ENCODE measurements at places on chromosomes 4 and X. TPM values are rescaled to one million over a fixed set of nuclear protein-coding genes. Genes with fewer than 3 reads are reported as not detected.

- peaks cover 8% of the 10 kb centered on the region for H3K27me3 ChIP-seq
- H3K4me1 ChIP-seq, result no peaks in the 10 kb centered on the region
- H3K4me3 ChIP-seq, result no peak overlapping the region
- H3K27ac ChIP-seq, result no peak overlapping the region
- DNase-seq, result no peak
Measured at GRCh38 chrX:17826609-17827496, 34.2 kb downstream of the RAI2 start.

NSUN7 gene
- 2.4 TPM for total RNA-seq

TMEM144 gene
- 1.0 TPM for total RNA-seq

STARD8 gene
- 1.4 TPM for total RNA-seq

SSX2B gene
- total RNA-seq, result not detected

FAM9B gene
- total RNA-seq, result not detected

- no peaks in the 10 kb centered on the region for H3K4me1 ChIP-seq
- H3K27me3 ChIP-seq, result peaks cover 13% of the 10 kb centered on the region
- H3K36me3 ChIP-seq, result no peaks in the 10 kb centered on the region
- DNase-seq, result no peak
Measured at GRCh38 chr4:121633653-121634052, 63.1 kb downstream of the ANXA5 start.

- H3K36me3 ChIP-seq, result peaks cover 10% of the 10 kb centered on the region
- H3K4me3 ChIP-seq, result no peak overlapping the region
- no peaks in the 10 kb centered on the region for H3K27me3 ChIP-seq
- peaks cover 14% of the 10 kb centered on the region for H3K4me1 ChIP-seq
- no peak overlapping the region for H3K27ac ChIP-seq
Measured at GRCh38 chr4:182272151-182272550, 28.9 kb downstream of the TENM3 start.

DNA sequence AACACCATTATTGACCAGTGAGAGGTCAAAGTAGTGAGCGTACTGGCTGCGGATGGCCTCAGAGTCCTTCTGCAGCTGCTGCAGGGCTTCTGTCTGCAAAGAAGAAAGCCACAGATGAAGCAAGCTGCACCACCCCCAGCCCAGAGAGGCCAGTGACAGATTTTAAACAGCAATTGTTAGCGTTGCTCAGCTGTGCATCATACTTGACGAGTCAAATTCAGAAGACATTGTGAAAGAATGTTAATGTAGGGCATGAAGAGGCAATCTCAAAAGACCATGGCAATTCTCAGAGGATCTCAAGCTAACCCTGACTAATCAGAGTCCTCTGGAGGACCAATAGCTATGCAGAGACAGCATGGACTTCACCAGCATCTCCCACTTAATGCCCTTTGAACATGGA, 16.6 kb downstream of the DKC1 start:
- peaks cover 18% of the 10 kb centered on the region for H3K36me3 ChIP-seq
- H3K4me1 ChIP-seq, result no peaks in the 10 kb centered on the region
- no peak for DNase-seq
- no peak overlapping the region for H3K4me3 ChIP-seq

CTSO gene
- total RNA-seq, result 10.0 TPM

DNA sequence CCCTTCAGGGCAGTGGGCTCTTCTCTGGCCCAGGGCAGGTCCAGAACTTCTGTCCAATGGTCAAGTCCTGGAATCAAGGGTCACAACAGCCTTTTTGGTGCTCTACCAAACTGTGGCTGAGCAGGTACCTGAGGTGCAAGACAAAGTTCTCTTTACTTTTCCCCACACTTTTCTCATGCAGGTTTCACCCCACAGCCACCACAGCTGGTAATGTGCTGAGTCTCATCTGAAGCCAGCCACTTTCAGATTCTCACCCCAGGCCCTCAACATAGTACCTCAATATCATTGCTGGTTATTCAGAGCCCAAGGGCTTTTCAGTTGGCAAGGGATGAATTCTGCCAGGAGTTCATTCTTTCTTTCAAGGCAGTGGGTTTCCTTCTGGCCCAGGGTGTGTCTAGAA, 426.0 kb downstream of the TECRL start:
- H3K36me3 ChIP-seq, result no peaks in the 10 kb centered on the region
- no peaks in the 10 kb centered on the region for H3K4me1 ChIP-seq
- no peak overlapping the region for H3K4me3 ChIP-seq
- H3K27ac ChIP-seq, result no peak overlapping the region
- no peaks in the 10 kb centered on the region for H3K27me3 ChIP-seq
- DNase-seq, result no peak

SCOC gene
- total RNA-seq, result 43.9 TPM

DNA sequence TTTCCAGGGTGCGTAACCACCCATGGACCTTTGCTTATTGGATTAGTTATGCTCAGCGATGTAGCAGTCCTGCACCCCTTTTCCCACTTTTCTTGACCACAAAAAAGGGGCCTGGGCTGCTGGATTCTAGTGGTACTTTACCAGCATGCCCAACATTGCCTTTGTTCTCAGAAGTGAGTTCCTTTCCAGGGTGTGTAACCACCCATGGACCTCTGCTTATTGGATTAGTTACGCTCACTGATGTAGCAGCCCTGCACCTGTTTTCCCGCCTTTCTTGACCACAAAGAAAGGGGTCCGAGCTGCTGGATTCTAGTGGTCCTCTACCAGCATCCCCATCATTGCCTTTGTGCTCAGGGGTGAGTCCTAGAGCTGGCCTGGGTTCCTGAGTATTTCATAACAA, 138.2 kb downstream of the COX18 start:
- no peak overlapping the region for H3K27ac ChIP-seq
- H3K36me3 ChIP-seq, result no peaks in the 10 kb centered on the region
- no peak for DNase-seq
- H3K4me1 ChIP-seq, result no peaks in the 10 kb centered on the region

ETDA gene
- total RNA-seq, result not detected

H2AZ1 gene
- 198 TPM for total RNA-seq

GRCh38 chr4:72587334-72587733, 18.3 kb upstream of the ADAMTS3 start:
- no peaks in the 10 kb centered on the region for H3K36me3 ChIP-seq
- peaks cover 23% of the 10 kb centered on the region for H3K27me3 ChIP-seq
- H3K4me3 ChIP-seq, result no peak overlapping the region
- no peak for DNase-seq
- H3K27ac ChIP-seq, result no peak overlapping the region

MAGEB2 gene
- total RNA-seq, result not detected

PNMA6F gene
- not detected for total RNA-seq

- no peaks in the 10 kb centered on the region for H3K36me3 ChIP-seq
- H3K27me3 ChIP-seq, result peaks cover 10% of the 10 kb centered on the region
- peaks cover 2% of the 10 kb centered on the region for H3K4me1 ChIP-seq
- no peak overlapping the region for H3K4me3 ChIP-seq
Measured at GRCh38 chr4:108140328-108140727, 28.4 kb downstream of the LEF1 start.

DNA sequence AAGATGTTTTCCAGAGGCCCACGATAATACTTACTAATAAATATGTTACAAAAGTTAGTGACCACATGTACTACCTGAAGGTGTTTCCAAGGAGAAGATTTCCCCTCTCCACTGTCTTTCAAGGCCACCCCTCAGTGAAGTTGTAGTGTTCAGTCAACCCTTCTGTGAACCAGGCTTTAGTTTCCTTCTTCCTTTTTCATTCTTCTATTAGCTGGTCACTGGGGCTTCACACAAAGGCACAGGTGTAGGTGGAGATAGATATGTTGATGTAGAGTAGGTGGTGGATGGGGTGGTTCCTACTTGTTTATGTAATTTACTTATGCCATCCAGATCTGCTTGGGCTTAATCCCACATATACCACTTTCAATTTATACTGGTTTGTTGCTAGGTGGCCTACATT, 43.3 kb upstream of the ADAM29 start:
- peaks cover 3% of the 10 kb centered on the region for H3K4me1 ChIP-seq
- H3K27me3 ChIP-seq, result peaks cover 4% of the 10 kb centered on the region
- H3K36me3 ChIP-seq, result no peaks in the 10 kb centered on the region
- no peak overlapping the region for H3K27ac ChIP-seq

- no peaks in the 10 kb centered on the region for H3K36me3 ChIP-seq
- H3K27ac ChIP-seq, result peak overlapping the region; percentile 72
- no peak for DNase-seq
- peak overlapping the region; percentile 23 for H3K4me3 ChIP-seq
Measured at GRCh38 chr4:105088110-105088879, 58.4 kb upstream of the TET2 start.

PSMD10 gene
- total RNA-seq, result 80.1 TPM

NXT2 gene
- 13.2 TPM for total RNA-seq

- H3K27ac ChIP-seq, result no peak overlapping the region
- H3K36me3 ChIP-seq, result no peaks in the 10 kb centered on the region
- peaks cover 29% of the 10 kb centered on the region for H3K4me1 ChIP-seq
Measured at GRCh38 chr4:95059663-95060062, 301.9 kb downstream of the BMPR1B start.

AFF2 gene
- 0.89 TPM for total RNA-seq

KCND1 gene
- total RNA-seq, result 1.4 TPM

GRCh38 chr4:31351695-31352094, 631.5 kb downstream of the PCDH7 start:
- H3K36me3 ChIP-seq, result no peaks in the 10 kb centered on the region
- no peak overlapping the region for H3K4me3 ChIP-seq
- H3K27ac ChIP-seq, result no peak overlapping the region
- no peak for DNase-seq
- H3K4me1 ChIP-seq, result no peaks in the 10 kb centered on the region

DNA sequence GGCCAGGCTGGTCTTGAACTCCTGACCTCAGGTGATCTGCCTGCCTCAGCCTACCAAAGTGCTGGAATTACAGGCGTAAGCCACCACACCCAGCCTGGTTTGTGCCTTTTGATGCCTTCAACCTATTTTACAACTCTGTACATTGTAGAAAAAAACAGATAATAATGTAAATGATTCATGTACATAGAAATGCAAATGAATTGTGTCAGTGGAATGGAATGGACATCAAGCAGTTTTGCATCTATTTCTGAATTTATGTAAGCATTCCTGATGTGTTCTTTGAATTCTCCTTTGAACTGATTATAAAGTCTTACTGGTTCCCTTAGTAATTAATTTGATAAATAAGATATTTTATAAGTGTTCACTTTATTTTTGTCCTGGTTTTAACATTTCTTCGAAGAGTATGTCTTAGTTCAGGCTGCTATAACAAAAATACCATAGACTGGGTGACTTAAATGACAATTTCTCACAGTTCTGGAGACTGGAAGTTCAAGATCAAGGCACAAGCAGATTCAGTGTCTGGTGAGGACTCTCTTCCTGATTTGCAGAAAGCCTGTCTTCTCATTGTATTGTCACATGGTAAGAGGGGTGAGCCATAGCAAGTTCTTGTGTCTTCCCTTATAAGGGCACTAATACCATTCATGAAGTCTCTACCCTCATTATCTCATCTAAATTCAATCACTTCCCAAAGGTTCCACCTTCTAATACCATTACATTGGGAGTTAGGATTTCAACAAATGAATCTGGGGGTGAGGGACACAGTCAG, 162.2 kb upstream of the S100G start:
- no peaks in the 10 kb centered on the region for H3K27me3 ChIP-seq
- H3K27ac ChIP-seq, result no peak overlapping the region
- H3K4me3 ChIP-seq, result no peak overlapping the region
- H3K4me1 ChIP-seq, result peaks cover 25% of the 10 kb centered on the region

FREM3 gene
- total RNA-seq, result not detected

GRCh38 chr4:37896206-37896860, 5.4 kb downstream of the TBC1D1 start:
- no peak for DNase-seq
- H3K27ac ChIP-seq, result no peak overlapping the region
- no peak overlapping the region for H3K4me3 ChIP-seq
- no peaks in the 10 kb centered on the region for H3K36me3 ChIP-seq
- H3K27me3 ChIP-seq, result peaks cover 67% of the 10 kb centered on the region

SLC49A3 gene
- total RNA-seq, result 0.31 TPM

TRIM75 gene
- not detected for total RNA-seq

- peaks cover 2% of the 10 kb centered on the region for H3K36me3 ChIP-seq
- H3K27me3 ChIP-seq, result peaks cover 6% of the 10 kb centered on the region
- peak; percentile 90 for DNase-seq
- peak within 1 kb of the TSS; percentile 76 for H3K27ac ChIP-seq
- peaks cover 23% of the 10 kb centered on the region for H3K4me1 ChIP-seq
- H3K4me3 ChIP-seq, result peak within 1 kb of the TSS; percentile 88
Measured at GRCh38 chr4:74038425-74039314, at the start of gene CXCL3. CXCL3 (minus strand) TSS chr4:74038689; CDS start chr4:74038611, 78 bp downstream.

HTN1 gene
- not detected for total RNA-seq

- DNase-seq, result no peak
- H3K36me3 ChIP-seq, result no peaks in the 10 kb centered on the region
- no peak overlapping the region for H3K4me3 ChIP-seq
- H3K27ac ChIP-seq, result no peak overlapping the region
- H3K27me3 ChIP-seq, result no peaks in the 10 kb centered on the region
- no peaks in the 10 kb centered on the region for H3K4me1 ChIP-seq
Measured at GRCh38 chrX:48667509-48667908, 16.1 kb upstream of the WAS start.

CDKL2 gene
- 5.0 TPM for total RNA-seq

DNA sequence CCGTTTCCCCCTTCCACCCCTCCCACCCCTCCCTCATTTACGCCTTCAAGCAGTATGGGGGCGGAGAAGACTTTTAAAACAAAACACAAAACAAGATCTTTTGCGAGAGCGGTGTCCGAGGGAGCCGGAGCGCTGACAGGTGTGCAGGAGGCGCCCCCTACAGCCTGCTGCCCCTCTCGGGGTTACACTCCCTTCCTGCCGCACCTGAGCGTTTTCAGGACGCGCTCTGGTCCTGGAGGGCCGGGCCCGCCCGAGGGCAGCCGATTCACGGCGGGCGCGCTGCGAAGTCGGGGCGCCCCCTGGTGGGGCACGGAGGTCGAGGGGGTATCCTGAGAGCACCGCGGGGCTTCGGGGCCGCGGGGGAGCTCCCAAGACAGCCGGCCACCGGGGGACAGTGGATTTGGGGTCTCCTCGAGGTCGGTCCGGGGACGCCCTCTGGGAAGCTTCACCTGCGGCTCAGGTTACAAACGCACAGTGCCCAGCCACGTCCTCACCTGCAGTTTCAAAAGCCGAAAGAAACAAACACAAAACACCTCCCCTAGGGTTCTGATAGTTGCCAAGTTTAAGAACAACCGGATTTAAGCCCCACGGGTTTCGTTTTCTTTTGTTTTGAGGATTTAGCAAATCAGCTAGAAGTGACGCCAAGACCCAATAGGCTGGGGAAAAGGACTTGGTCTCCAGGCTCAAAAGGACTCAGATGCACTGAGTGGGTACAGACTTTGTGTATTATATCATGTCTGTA, 8.0 kb upstream of the NEUROG2 start:
- H3K4me3 ChIP-seq, result peak overlapping the region; percentile 64
- H3K36me3 ChIP-seq, result peaks cover 8% of the 10 kb centered on the region
- peaks cover 9% of the 10 kb centered on the region for H3K4me1 ChIP-seq
- no peak for DNase-seq
- H3K27me3 ChIP-seq, result peaks cover 90% of the 10 kb centered on the region

- H3K4me1 ChIP-seq, result peaks cover 37% of the 10 kb centered on the region
- no peaks in the 10 kb centered on the region for H3K27me3 ChIP-seq
- no peak overlapping the region for H3K27ac ChIP-seq
- no peak for DNase-seq
- no peak overlapping the region for H3K4me3 ChIP-seq
Measured at GRCh38 chr4:15894921-15895916, 43.3 kb downstream of the FGFBP1 start.

DNA sequence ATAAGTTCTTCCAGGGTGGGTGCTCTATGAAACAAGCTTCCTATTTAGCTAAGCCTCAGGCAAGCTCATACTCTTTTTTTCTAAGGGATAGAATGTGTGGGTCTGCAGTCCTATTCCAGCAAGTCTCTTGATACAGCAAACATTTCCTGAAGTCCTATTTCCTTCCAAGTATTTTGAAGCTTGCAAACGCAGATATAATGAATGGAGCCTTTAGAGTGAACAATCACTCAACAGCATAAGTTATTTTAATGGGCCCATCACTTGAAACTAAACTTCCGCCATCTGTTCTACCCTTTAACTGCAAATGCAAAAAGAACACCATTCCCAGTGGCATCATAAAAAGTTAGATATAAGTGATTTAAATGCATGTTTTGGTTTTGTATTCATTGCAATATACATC, 108.3 kb upstream of the TAPT1 start:
- H3K4me1 ChIP-seq, result no peaks in the 10 kb centered on the region
- DNase-seq, result no peak
- H3K4me3 ChIP-seq, result no peak overlapping the region
- no peaks in the 10 kb centered on the region for H3K36me3 ChIP-seq
- no peak overlapping the region for H3K27ac ChIP-seq

Data from osteocyte (in vitro differentiated cells).